ENCODE measurements at places on chromosomes 16 and 17.
A peak's percentile ranks its signal among the peaks of the same experiment; 100 is the strongest.

DNA sequence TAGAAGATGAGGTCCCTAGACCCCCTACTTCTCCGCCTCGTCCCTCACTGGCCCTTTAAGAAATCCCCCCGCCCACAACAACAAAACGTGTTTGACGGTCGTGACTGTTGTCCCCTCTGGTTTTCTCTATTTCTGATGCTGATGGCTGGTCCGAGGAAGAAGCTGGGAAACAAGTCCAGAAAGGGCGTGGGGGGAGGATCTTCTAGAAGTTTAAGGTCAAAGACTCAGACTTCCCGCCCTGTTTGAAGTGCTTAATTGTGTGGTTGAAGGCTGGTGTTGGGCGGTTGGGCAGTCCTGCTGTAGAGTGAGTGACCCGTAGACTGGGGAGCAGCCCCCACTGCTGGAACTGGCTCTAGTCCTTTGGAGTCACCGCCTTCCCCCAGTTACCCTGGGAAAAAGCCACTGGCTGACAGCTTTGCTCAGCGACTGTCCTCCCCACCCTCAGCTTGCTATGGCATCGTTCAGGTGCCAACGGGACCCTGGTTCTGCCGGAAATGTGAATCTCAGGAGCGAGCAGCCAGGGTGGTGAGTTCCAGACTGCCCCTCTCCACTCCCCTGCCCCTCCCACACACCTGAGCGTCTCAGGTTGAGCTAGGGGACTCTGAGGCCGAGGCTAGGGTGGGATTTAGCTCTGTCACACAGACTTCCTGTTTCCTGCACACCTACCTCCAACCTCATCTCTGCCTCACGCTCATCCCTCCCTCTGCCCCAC, 1.6 kb downstream of the MLLT6 start:
- H3K27ac ChIP-seq: peak overlapping the region; percentile 92
- peak; percentile 49 for DNase-seq
- H3K4me3 ChIP-seq: peak overlapping the region; percentile 95
- peaks cover 63% of the 10 kb centered on the region for H3K4me1 ChIP-seq
- H3K27me3 ChIP-seq: no peaks in the 10 kb centered on the region

- DNase-seq: no peak
- H3K4me1 ChIP-seq: peaks cover 38% of the 10 kb centered on the region
- H3K27me3 ChIP-seq: peaks cover 12% of the 10 kb centered on the region
Observed at GRCh38 chr17:63949576-63950250, 17.6 kb upstream of the CD79B start.

GRCh38 chr16:72501739-72502593, 330.0 kb upstream of the PMFBP1 start:
- no peaks in the 10 kb centered on the region for H3K4me1 ChIP-seq
- no peak overlapping the region for H3K27ac ChIP-seq
- H3K27me3 ChIP-seq: no peaks in the 10 kb centered on the region
- peak; percentile 63 for DNase-seq
- no peaks in the 10 kb centered on the region for H3K36me3 ChIP-seq

- peaks cover 48% of the 10 kb centered on the region for H3K36me3 ChIP-seq
- H3K27ac ChIP-seq: peak overlapping the region; percentile 91
- no peaks in the 10 kb centered on the region for H3K27me3 ChIP-seq
- no peak for DNase-seq
- peaks cover 39% of the 10 kb centered on the region for H3K4me1 ChIP-seq
Observed at GRCh38 chr16:69424935-69425784, 741 bp downstream of the CYB5B start.

GRCh38 chr16:76946879-76947278, 244.1 kb upstream of the MON1B start:
- H3K27ac ChIP-seq: no peak overlapping the region
- no peak for DNase-seq
- H3K4me3 ChIP-seq: no peak overlapping the region
- H3K36me3 ChIP-seq: no peaks in the 10 kb centered on the region
- H3K27me3 ChIP-seq: no peaks in the 10 kb centered on the region

Data from activated CD8-positive, alpha-beta T cell treated with anti-CD3 and anti-CD28 coated beads, Interleukin-2, amount 10 ng/mL, durations not matched to agents 7 days and 5 days (primary cell).